ENCODE measurements at places on chromosomes 11 and 22.

DNA sequence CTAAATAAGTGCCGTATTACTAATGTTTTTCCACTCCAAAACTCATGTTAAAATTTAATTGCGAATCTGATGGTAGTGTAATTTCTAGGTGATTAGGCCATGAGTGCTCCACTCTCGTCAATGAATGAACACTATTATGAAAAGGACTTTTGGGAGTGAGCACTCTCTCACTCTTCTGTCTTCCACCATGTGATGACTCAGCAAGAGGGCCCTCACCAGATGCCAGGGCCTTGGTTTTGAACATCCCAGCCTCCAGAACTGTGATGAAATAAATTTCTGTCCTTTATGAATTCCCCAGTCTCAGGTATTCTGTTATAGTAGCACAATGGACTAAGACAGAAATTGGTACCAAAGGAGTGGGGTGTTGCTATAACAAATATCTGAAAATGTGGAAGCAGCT, 8.1 kb downstream of the JRKL start:
- DNase-seq: no peak

DNA sequence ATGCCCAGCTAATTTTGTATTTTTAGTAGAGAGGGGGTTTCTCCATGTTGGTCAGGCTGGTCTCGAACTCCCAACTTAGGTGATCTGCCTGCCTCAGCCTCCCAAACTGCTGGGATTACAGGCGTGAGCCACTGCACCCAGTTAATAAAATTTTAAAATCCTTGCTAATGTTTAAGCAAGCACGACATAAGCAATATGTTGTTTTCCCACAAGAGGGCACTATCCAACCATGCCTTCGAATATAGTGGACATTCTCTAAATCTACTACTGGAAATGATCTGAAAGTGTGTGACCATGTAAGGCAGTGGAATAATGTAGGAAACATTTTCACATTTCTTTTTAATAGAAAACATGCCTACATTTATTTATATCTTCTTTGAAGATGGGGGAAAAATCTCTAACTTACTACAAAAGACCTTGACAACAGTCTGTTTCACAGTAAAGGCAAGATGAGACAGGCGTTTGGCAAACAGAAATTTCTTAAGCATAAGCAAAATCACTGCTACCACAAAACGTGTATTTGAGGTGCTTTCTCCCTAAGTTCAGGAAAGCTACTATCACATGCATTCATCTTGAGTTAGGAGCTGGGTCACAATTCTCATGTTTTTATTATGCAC, 38.2 kb downstream of the PITPNB start:
- DNase-seq: peak; percentile 56

GRCh38 chr11:83921447-83922192, 635.5 kb upstream of the CCDC90B start:
- no peak for DNase-seq

DNA sequence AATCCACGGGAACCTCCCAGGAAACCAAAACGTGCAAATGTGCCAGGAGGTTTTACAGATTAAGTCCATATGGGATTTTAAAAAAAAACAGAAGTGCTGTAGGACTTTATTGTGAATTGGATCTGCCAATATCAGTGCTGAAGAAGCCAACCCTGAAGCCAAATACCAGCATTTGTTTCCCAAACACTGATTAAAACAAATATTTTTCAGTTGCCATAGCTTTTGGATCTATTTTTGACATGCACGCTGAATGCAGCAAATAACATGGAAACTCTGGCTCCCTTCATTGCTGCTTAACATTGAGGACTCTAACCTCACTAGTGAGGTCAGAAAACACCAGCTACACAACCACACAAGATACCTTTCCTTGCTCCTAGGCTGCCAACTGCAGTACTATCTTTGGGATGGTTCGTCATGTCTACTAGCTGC, 28.4 kb upstream of the SIK2 start:
- DNase-seq: no peak

DNA sequence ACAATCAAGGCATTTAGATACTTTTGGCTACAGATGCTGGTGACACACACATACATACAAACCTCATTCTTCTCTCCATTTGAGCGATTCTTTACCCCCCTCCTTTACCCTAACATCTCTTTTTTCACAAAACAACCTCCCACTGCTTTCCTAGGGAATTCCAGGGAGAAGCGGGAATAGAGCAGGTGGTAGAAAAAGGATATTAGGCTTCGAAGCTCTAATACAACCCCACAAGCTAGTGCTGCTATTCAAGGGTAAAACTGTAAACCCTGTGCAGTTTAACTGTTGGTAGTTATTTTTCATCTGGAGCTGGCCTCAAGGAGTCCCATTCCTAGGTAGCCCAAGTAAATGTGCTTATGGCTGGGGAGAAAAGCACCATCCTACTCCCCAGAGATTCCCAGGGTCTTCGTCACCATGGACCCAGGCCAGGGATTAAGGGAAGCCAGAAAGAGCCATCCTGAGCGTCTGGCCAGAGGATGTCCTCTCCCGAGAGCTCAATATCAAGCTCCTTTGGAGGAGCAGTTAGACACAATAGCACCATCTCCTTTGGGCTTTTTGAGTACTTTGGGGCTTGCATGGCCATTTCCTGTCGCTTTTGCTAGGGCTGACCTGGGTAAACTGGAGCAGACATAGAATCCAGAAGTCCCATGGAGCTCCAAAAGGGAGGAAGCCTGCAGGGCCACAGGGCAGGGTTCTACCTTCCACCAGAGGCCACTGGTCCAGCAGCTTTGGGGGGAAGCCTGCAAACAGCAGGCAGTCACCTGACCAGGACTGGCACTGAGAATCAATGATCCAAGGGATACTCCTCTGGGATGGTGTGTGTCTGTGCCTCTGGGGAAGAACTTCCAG, 3.1 kb downstream of the MAML2 start:
- no peak for DNase-seq

DNA sequence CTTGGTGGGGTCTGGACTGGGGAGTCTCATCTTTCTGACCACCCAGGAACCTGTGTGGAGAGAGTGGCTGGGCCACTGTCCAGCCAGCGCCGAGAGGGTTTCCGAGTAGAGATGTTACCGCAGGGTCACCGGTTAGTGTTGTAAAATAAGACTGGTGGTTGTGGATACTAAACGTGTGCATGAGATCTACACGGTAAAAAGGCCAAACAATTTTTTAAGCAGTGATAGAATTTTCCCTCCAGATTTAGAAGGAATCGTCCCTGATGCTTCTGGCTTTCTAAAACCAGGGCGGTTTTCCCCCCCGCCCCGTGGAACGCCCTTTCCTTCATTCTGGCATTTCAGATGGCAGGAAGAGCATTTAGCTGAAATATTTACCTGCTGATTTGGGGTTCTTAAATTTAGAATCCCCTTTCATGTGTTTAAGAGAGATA, 72.6 kb upstream of the PPARA start:
- no peak for DNase-seq

- DNase-seq: no peak
These were observed 1512.0 kb downstream of the BRD1 start for GRCh38 chr22:48315439-48316256.

DNA sequence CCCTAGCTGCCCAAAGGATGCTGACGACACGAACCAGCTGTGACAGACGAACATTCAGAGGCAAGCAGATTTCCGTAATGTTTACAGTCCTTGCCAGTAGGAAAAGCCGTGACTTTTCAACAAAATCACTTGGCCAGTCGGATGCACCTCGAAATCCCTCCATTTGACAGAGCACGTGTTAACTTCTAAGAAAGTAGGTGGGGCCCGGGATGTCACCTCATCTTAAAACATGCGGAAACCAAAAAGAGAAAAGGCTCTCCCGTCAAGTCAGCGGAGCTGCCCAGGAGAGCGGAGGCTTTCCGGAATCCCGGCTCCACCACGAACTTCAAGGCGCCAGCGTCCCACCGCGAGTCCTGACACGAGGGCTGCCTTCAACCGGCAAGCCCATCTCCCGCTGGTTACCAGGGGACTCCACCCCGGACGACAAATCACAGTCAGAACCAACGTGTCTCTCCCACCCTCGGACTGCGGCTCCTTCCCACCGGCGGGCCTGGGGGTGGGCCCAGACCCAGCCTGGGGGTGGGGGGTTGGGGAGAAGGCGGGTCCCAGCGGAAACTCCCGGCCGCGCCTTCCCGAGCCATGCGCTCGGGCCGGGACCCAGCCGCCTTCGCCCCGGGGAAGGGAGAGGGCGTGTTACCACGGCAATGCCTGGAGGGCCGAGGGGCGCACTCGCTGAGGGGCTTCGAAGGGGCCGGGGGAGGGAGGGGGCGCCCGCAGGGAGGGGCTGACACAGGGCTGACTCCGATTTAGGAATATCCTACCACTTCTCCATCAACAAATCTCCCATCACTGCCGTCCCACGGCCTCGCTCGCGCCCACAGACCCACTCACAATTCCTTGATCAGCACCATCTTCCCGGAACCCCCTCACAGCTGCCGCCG, 475 bp downstream of the PITPNB start:
- peak; percentile 33 for DNase-seq

DNA sequence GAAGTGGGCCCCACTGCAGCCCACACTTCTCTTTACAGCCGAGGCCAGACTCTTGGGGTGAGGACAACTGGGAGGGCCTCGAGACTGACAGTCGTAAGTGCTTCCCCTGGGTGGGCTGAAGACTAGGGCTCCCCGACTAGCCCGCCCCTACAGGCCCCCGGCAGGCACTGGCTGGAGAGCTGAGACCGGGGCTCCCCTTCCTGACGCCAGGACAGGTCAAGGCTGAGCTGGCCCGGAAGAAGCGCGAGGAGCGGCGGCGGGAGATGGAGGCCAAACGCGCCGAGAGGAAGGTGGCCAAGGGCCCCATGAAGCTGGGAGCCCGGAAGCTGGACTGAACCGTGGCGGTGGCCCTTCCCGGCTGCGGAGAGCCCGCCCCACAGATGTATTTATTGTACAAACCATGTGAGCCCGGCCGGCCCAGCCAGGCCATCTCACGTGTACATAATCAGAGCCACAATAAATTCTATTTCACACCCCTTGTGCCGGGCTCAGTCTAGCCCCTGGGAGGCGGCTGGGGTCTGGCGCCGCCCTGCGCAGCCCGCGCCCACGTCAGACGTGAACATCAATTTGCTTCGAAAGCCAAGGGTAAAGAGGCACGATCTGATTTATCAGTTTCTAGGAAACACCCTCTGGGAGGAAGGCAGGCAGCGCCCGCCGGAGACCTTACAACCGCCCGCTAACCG, 13.5 kb downstream of the SCYL1 start:
- DNase-seq: no peak

DNA sequence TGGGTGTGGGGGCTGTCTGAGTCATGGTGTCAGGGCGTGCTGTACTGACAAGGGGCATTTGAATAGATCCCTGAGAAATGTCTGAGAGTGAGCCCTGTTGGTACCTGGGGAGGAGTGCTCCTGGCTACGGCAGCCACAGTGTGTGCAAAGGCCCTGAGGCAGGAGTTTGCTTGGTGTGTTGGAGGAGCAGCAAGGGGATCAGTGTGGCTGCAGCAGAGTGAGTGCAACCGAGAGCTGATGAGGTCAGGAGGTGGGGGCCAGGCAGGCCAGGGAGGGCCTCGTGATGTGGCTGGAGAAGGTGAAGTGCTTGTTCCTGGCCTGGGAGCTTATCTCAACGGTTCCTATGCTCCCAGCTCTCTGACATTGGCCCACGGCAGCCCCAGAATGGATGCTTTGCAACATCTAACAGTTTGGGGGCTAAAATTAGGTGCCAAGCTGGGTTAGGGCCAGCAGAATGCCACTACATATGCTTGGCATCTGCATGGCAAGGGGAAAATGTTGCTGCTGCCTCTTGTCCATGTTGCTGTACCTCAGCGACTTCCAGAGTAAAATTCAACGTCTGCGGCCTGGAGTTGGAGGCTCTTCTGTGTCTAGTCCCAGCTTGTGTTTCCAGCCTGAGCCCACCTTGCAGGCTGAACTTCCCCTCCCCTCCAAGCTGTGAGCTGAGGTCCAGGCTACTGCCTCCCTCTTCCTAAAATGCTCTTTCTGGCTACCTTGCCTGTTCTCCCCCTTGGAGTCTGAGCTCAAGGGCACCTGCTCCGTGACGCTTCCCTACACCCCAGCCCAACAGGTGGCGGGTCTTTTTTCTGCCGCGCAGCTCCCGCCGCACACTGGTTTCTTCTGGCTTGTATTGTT, 48.2 kb upstream of the MYEOV start:
- DNase-seq: no peak

DNA sequence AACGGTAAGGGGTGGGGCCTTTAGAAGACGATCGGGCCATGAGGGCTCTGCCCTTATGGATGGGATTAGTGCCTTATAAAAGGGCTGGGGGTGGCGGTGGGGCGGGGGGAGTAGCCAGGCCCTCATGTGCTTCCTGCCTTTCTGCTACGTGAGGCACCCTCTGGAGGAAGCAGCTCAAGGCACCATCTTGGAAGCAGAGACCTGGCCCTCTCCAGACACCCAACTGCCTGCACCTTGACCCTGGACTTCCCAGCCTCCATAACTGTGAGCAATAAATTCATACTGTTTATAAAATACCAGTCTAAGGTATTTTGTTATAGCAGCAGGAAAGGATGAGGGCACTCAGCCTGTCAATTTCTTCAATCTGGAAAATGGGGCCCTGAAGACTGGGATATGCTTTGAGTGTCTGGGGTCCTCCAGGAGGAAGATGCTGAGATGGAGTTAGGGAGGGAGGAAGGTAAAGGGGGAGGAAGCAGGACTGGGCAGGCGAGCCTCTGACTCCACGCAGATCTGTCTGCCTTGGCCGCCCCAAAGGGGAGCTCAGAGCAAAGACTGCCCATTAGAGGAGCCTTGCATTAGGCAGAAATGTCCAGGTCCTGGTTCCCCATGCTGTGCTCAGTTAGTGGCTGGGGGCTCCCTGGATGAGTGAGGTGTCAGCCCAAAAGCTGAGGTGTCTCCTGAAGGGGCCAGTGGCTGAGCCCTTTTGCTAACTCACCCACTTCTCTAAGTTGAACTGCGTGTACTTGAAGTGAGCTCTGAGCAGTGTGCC, 5.3 kb downstream of the CABP2 start:
- no peak for DNase-seq

- no peak for DNase-seq
These were observed 29.6 kb downstream of the PRDM10 start for GRCh38 chr11:129973068-129973467.

DNA sequence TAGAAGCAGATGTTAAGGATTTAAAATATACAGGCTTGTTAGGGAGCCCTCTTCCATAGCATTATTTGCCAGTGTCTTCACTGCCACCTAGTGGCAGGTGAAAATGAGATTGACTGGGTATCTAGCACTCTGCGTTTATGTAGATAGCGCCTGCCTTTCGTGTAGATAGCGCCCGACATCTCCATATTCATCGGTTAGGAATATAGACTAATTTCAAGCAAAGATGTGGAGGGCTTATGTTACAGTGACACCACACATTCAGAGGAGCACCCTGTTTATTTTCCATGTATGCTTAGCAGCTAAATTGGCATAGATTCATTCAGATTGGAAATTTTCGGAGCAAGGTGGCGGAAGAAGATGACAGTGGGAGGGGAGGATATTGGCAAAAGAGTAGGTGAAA, 72.0 kb downstream of the SLC5A12 start:
- no peak for DNase-seq

DNA sequence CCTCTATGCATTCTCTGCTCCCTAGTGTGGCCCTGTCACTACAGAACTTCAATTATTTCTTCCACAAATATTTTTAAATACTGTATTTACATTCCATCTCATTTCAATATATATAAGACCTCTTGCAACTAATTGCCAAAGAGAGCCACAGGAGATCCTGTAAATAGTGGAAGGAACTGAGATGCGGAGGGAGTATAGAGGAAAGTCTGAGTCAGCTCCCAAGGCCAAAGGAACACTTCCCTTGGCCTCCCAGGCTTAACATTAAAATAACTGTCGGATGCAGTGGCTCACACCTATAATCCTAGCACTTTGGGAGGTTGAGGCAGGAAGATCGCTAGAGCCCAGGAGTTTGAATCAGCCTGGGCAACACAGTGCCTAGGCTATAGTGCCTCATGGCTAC, 31.2 kb downstream of the RBFOX2 start:
- no peak for DNase-seq

Data from CD4-positive, alpha-beta T cell treated with Interleukin-2 at 100 ng/mL for 4 hours (primary cell).